IgD-negative memory B cell (primary cell): ENCODE measurements at places on chromosomes 11 and 22. TPM values are rescaled to one million over a fixed set of nuclear protein-coding genes. Genes with fewer than 3 reads are reported as not detected.

The OR8G5 gene
- not detected for polyA plus RNA-seq

The FAM227A gene
- not detected for polyA plus RNA-seq

The ZP1 gene
- polyA plus RNA-seq: not detected

The MS4A6A gene
- 2.4 TPM for polyA plus RNA-seq

The EFCAB6 gene
- not detected for polyA plus RNA-seq
